Inflammatory macrophage treated with lipopolysaccharide for 1 hour (primary cell): ENCODE measurements at places on chromosomes 6 and 20.

GRCh38 chr20:4471221-4471620 is 250.5 kb upstream of the PRND start:
- no peak for DNase-seq

DNA sequence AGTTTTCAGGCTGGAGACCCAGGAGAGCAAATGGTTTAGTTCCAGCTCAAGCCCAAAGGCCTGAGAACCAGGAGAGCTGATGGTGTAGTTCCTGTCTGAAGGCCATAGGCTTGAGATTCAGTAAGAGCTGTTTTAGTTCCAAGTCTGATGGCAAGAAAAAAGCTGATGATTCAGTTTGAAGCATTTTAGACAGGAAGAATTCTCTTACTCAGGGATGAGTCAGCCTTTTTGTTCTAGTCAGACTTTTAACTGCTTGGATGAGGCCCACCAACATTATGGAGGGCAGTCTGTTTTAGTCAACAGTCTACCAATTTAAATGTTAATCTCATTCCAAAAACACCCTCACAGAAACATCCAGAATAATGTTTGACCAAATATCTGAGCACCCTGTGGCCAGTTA is 2.5 kb downstream of the ZSCAN26 start:
- no peak for DNase-seq

- DNase-seq, result no peak
Measured at GRCh38 chr6:111844921-111845320, 28.3 kb downstream of the FYN start.

GRCh38 chr6:79869600-79870084 is 77.7 kb downstream of the ELOVL4 start:
- DNase-seq, result peak; percentile 81

DNA sequence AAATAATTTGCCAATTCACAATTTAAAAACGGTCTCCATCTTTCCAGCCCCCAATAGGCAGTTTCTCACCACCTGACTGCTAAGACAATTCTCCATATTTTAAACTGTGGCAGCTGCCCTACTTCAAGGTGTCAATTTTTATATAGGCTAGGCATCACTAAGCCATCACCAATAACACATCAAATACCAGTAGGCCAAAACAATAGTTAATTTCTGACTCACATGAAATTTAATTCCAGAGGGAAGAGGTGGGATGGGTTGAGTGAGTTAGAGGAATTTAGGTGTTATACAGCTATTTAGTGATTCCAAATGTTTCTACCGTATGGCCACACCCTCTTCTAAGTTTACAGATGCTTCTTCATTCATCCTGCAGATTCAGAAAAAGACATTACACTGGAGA is 49.9 kb downstream of the GFRAL start:
- no peak for DNase-seq

GRCh38 chr6:53943395-53943794 is 148.6 kb downstream of the LRRC1 start:
- no peak for DNase-seq

DNA sequence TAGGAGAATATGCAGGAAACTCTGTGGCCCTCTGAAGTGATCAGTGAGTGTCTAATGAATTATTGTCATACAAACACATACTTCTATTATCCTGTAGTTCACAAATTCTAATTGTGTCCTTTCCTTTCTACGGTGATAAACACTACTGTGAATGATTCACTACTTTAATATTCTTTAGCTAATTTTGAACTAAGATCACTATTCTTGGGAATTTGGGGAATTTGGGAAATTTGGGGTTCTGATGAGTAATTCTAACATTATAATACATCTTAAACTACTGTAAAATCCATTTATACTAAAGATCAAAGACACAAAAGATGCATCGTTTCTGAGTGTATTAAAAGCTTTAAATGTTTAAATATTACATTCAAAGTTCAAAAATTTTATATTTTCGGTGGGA is 1287.2 kb upstream of the CITED2 start:
- DNase-seq, result no peak

- no peak for DNase-seq
Measured at GRCh38 chr6:20715135-20715806, 181.0 kb downstream of the CDKAL1 start.

DNA sequence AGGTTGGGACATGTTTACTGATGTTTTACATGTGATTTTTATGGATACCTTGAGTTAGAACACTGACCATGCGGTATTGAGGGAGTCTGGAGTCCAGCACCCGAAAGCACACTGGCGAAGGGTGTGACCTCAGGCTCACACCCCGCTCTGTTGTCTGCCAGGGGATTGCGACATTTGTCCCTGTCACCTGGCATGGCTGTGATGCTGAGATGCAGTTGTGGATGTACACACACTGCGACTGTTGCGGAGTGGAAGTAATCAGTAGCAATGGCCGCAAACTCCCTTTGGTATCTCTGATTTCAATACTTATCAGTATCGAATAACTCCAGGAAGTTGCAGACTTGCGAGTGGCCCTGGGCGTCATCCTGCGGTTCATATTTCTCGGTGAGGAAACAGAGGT is 43.2 kb downstream of the CDH4 start:
- no peak for DNase-seq

- no peak for DNase-seq
Measured at GRCh38 chr6:146542881-146543210, 787 bp upstream of the RAB32 start.

DNA sequence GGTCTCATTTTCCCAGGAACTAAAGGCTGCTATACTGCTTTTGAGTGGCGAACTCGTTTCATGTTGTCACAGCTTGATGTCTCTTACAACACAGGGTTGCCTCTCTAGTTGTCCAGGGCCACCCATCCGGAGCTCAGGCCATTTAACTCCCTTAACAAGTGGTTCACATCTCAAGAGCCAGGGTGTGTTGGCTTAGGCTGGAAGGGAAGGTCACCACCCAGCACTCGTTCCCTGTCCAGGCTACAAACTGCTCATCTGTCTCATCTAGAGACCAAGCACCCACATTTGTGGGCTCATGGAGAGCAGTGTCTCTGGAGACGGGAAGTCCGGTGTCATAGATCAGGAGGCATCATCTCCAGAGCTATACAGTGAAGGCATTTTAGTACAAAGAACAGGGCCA is 106.8 kb upstream of the EXOC2 start:
- no peak for DNase-seq

DNA sequence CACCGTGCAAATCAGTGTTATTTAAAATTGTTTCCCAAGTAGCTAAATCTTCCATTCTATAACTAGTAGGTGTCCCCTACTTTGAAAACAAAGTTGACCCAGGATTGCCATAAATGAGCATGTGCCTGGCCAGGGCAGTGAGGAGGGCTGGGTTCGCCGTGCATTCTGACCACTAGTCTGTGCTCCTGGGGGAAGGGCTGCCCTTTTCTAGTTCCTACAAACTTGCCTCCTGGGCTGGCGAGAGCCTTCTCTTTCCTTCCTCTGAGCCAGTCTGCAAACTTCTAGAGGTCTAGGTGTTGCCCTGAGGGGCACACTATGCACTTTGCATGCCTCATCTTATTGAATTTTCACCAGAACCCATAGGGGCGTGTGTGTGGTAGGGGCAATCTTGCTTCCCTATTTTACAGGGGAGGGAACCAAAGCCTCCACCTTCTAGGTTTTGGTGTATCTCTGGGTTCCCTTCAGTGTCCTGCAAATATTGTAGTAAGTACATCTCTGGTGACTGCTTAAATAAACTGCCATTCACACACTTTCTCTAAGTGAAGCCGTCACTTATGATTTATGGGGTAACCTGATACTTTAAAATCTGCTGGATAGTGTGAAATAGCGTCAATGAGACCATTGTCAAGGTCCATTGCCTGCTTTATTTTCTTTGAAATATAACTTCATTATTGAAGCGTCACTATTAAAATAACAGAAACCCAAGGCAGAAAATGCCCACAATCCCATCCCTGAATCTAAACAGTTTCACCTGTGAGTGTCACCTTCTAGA is 42.2 kb downstream of the CDH26 start:
- no peak for DNase-seq

DNA sequence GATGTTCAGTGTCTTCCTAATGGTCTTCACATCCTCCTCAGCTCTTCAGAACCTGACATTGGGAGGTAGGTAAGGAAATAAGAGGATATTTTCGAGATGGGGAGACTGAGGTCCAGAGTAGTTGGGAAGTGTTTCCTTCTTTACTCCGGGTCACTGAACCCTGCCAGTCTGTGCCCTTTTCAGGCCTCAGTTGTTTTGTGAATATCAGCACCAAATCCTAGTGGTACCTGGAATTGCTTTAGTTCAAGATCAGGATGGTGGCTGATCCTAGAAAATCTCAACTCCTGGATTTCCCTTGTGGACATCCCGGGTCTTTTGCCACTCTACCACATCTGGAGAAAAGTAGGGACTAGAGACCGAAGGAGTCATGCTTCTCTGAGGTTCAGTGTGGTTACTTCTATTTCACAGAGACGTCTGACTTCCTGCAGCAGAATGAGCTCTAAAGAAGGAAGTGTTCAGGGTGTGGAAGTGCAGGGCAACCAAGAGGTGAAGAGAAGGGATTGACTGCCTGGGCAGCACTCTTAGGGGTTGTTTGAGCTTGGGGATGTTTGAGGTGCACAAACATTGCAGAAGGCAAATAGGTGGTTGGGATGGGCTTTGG is 995 bp downstream of the STK4 start:
- DNase-seq, result peak; percentile 61

GRCh38 chr6:144909753-144910285 is 624.7 kb downstream of the UTRN start:
- DNase-seq, result no peak

DNA sequence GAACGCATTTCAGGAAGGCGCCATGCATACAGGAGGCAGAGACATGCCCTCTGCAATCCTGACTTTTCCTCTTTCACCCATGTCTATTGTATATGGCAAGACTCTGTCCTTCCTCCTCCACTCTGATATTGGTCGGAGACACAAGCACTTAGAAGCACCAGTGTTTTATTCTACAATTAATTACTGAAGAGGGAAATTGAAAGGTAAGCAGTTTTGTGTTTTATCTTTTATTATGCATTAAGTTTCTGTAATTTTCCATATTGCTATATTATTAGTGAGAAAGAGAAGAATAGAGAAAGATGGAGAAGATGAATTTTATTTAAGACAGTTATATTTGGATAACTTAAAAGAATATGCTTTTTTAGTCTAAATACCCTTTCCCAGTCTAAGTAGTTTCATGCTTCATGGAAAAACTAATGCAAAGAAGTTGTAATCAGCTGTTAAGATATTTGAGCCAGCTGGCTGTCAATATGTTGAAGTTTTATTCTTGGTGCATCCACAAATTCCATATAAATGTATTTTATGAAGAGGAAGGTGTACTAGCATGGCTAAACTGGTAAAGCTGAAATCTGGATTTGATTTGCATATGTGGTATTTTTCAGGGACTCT is 13.6 kb downstream of the ARID1B start:
- DNase-seq, result no peak

- DNase-seq, result no peak
Measured at GRCh38 chr6:136464148-136464547, 86.1 kb downstream of the MAP7 start.
